ENCODE measurements at places on chromosomes 1 and 21.

GRCh38 chr21:41195311-41195710 is 27.4 kb downstream of the BACE2 start:
- DNase-seq, result no peak

- DNase-seq, result no peak
Observed at GRCh38 chr1:244254467-244254866, 197.2 kb downstream of the ADSS2 start.

GRCh38 chr1:200890818-200891773 is 3.6 kb upstream of the INAVA start:
- no peak for DNase-seq

- no peak for DNase-seq
Observed at GRCh38 chr1:189751311-189751710, 726.4 kb downstream of the BRINP3 start.

DNA sequence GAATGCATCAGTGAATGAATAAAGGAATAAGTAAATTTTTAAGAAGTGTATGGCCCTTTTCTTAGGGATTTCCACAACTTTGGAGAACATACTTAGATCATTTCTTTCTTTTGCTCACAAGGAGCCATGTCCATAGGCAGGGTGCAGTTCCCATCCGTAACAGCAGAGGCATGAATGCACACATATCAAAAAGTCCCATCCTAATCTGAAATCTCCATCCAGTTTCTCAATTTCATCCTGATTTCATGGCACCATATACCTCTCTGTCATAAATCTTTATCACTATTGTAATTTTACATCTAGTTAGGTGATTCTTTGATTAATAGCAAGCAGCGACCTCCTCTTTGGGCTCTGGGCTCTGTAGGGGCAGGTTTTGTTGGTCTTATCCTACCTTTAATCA is 359.2 kb downstream of the RRAGC start:
- no peak for DNase-seq

GRCh38 chr1:22562584-22563583 is at the start of gene EPHA8:
Gene EPHA8, plus strand, starts transcription at chr1:22563489. Its CDS starts 147 bp downstream, at chr1:22563636.
- no peak for DNase-seq

GRCh38 chr1:1334835-1335234 is 3.8 kb downstream of the TAS1R3 start:
- DNase-seq, result no peak

DNA sequence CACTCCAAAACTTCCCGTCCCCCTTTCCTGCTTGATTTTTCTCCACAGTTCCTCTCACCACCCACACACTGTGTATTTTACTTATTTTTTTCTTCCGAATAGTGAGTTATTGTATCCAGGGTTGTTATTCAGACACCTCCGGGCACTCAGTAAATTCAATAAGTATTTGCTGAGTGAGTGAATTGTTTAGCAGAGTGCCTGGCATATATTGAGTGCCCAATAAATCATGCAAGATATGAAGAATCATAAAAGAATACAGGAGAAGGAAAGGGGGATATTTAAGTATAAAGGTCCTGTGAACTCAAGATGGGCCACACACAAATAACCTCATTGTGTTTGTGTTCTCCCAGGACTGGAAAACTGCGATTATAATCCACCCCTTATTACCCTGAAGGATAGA is 139.9 kb downstream of the GALNT2 start:
- DNase-seq, result no peak

DNA sequence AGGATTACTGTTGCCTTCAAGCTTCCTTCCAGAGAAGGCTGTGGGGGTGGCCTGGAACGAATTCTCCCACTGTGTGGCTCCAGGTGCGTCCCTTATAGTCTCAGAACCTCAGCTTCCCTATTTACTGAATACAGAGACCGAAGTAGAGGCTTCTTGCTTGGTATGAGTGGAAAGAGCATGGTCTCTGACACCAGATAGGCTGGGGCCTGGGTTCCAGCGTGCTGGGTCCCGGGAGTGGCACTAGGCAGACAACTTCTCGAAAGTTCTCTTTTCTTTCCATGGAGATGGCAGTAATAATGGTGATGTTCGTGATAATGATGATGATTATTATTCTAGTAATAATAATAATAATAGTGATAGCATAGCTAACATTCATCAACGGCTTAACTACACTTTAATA is 161.7 kb downstream of the PTPRU start:
- DNase-seq, result no peak

DNA sequence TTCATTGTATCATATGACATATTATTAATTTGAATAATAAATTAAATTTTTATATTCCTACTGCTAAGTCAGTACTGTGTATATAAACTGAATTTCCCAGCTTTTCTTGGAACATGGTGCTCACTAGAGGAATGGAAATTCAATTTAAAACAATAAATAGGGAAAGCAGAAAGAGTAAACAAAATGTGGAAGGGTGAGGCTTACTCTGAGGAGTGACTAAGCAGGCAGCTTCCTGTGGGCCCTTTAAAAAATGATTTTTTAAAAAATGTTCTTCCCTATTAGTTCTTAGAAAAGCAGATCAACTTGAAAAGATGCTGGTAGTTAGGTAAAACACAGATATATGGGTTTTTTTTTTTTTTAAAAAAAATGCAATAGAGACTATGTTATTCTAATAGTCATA is 49.5 kb upstream of the S1PR1 start:
- no peak for DNase-seq

GRCh38 chr1:172108161-172108893 is 267.0 kb downstream of the DNM3 start:
- peak; percentile 48 for DNase-seq

- DNase-seq, result no peak
Observed at GRCh38 chr21:23522751-23523150, 2084.5 kb downstream of the MRPL39 start.

DNA sequence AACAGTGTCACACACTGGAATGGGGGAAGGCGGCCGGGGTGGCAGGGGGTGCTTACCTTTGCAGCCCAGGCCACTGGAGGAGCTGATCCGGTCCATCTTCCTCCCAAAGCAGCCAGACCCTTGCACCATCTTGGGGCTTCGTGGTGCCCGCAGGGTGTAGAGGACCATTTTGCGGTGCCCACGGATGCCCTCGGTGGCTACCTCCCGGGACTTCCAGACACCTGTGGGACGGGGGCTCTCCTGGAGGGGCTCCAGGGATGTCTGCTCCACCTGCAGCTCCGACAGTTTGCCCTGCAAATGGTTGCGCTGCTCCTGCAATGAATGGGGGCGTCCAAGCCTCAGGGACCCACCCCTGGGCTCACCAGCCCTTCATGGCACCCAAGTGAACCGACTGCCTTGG is 587 bp downstream of the NPPB start:
- no peak for DNase-seq

GRCh38 chr21:16794950-16795349 is 717.9 kb upstream of the CXADR start:
- peak; percentile 42 for DNase-seq

GRCh38 chr1:63411066-63411465 is 43.6 kb downstream of the ALG6 start:
- no peak for DNase-seq

GRCh38 chr1:33610391-33610790 is 137.9 kb downstream of the ZSCAN20 start:
- no peak for DNase-seq

GRCh38 chr1:224044420-224044819 is 69.5 kb upstream of the FBXO28 start:
- no peak for DNase-seq

DNA sequence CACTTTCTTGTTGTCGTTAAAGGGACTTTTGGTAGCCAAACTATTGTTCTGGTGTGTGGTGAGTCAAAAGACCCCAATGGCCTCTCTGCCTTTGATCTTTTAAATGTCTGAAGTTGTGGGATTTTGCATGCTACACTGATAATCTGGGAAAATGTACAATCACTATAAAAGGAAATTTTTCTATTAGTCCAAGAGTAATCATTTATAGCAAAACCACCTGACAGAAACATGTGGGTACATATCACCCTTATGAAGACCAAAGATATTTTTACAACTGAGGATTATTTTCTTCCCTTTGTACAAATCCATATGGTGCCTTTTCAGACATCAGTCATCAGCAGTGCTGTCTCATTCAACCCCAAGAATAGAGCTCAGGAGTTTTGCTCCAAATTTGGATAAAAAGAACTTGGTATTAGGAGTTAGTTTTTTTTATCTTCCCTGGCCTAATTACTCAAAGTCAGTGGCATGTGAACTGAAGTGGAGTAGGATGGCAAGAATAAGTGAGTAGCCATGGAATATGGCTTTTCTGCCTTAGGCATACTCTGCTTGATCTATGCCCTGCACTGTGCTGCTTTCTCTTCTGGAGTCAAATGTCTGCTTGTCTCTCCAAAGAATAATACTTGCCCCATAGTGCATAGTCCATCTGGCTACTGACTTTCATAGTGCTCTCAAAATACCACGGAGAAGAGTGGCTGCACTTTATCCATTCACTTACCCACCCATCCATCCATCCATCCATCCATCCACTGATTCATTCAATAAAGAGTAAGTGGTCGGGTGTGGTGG is 13.5 kb downstream of the GREM2 start:
- no peak for DNase-seq

GRCh38 chr1:226736001-226736907 is 2.8 kb downstream of the ITPKB start:
- no peak for DNase-seq

- no peak for DNase-seq
Observed at GRCh38 chr1:3054474-3054873, 14.5 kb upstream of the PRDM16 start.

DNA sequence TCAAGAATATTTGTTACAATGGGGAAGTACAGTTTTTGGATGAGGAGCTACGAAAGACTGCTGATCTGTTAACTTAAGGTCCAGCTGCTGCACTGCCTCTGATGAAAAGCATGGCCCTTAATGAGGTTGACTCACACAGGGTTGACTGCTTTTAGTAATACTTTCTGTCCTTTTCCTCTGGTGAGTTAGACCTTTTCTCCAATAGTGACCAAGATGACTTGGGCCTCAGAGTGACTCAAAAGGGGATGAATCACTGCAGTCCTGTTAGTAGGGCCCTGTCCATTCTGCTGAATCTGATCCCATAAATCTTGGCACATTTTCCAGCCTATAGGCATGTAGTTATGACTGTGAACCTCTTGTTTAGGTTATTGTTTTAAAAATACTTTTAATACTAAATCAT is 2.7 kb downstream of the DISP1 start:
- peak; percentile 71 for DNase-seq

DNA sequence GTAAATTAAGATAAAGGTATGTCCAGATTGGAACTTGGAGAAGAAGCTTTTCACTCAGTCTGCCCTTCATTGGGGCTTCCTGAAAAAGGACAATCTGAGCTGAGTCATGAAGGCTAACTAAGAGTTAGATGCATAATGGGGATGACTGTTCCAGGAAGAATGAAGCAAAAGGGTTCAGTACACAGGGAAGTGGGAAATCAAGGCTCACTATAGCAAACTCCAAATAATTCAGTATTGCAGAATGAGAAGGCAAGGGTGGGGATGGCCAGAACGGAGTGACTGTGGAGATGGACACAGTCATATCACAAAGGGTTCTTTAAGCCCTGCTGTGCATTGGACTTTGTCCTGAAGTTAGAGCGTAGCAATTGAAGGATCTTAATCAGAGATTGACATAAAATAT is 158.3 kb downstream of the FGGY start:
- DNase-seq, result no peak

DNA sequence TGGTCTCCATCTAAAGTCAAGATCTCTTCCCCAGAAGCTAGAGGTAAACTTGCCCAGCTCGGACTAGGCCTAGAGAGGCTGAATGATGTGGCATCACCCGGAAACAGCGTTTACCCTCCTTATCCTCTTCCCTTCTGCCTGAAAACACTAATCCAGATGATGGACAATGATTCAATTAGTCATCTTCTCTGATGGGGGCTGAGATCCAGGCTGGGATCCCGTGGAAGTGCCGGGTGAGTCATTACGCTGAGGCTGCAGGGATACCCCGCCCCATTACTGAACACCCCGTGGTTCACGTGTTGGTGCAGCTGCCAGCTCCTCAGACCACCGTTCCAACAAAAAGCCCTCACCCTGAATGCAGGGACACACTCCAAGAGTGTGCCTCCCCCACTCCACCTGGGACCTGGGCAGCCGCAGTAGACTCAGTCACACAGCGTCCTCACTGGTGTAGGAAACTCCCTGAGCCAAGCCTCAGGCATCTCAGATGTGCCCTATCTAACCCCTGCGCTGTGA is 2.0 kb downstream of the S100A6 start:
- peak; percentile 88 for DNase-seq

DNA sequence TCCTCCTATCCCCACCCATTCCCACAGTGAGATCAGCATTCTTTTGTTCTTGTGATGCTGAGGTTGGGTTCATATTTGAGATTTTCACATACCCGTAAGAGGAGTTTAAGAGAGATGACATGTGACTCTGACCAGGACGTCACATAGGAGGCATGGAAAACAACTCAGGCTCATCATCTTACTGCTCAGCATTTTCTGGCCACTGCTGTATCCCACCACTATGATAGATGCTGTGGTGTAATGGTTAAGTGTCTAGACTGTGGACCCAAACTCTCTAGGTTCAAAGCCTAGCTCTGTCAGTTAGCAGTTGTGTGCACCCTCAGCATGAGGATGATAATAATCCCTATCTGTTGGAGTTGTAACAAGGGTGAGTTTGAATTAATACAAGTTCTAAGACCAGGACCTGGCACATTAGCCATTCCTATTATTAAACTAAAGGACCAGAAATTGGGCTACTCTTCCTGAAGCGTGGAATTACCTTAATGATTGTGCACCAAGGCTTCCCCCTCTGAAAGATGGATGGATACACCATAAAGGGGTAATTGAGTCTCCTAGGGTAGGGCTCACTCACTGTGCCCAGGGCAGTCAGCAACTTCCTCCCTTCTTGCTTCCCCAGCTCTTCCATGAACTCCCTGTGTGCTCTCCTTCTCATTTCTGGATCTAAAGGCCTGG is 40.9 kb downstream of the LGR6 start:
- peak; percentile 83 for DNase-seq

DNA sequence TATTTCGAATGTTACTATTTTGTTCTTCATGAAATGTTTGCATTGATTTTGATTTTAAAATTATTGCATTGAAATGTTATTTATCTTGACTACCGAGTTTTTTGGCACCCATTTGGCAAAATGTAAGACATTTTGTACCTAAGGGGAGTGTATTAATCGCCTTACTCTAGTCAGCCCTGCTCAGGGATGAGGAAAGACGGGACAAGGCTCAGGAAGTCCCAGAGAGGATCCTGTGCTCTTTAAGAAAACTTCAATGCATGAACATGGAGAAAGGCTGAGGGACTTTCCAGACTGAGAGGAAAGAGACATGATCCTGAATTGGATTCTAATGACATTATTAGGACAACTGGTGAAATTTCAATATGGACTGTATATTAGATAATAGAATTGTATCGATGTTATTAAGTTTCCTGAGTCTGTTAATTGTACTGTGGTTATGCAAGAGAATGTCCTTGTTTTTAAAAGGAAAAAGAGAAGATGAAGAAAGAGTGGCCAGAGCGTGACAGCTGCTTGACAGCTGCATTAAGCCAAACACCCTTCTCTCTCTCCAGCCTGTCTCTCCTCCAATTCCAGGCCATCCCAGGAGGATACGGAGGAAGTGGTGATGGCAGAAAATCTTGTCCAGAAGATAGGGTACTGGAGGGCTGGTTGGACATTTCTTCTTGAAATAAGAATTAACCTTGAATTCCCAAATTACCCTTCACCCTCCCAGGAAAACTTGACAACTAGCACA is 66.0 kb downstream of the PLEKHA6 start:
- DNase-seq, result no peak

All from retinal pigment epithelial cell (primary cell).